CD4-positive, alpha-beta T cell treated with Interferon alpha-2 for 1 hour (primary cell): ENCODE measurements at places on chromosomes 2 and 18.

DNA sequence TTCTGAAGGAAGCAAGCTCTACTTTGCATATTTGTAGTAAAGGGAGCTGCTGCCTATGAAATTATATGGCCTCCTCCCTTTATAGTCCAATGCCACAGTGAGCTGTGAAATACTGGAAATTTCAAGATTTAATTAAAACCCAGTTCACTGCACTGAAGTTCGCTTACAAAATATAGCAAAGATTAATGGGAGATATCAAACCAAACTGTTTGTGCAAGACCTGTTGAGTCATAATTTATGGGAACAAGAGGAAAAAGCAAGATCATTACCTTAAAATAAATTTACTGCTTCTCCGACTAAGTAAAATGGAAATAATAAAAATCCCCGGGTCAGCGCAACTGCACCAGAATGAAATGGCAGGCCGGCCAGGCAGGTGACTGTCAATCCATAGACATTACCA, 215.5 kb upstream of the RAB6C start:
- no peak for DNase-seq

DNA sequence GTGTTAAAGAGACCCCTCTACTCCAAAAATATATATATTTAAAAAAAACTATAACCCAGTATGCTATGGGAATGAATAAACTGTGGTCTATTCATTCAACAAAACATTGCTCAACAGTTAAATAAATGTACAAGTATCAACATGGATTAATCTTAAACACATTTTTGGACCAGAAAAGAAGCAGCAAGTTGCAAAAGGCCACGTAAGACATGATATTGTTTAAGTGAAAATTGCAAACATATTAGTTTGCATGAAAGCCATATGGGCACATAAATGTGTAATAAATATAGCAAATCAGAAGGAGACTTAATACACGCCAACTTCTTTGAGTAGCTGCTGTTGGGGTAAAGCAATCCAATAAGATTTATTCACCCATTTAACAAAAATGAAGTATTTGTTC, 321.5 kb downstream of the FBXO15 start:
- no peak for DNase-seq

GRCh38 chr2:152036611-152037469, 62.0 kb downstream of the CACNB4 start:
- peak; percentile 46 for DNase-seq

GRCh38 chr2:28313220-28313784, 79.4 kb upstream of the FOSL2 start:
- DNase-seq = no peak

GRCh38 chr2:206494061-206494460, 50.7 kb downstream of the ADAM23 start:
- no peak for DNase-seq

- DNase-seq = no peak
These were observed 988.2 kb upstream of the CDH2 start for GRCh38 chr18:29164993-29165599.

DNA sequence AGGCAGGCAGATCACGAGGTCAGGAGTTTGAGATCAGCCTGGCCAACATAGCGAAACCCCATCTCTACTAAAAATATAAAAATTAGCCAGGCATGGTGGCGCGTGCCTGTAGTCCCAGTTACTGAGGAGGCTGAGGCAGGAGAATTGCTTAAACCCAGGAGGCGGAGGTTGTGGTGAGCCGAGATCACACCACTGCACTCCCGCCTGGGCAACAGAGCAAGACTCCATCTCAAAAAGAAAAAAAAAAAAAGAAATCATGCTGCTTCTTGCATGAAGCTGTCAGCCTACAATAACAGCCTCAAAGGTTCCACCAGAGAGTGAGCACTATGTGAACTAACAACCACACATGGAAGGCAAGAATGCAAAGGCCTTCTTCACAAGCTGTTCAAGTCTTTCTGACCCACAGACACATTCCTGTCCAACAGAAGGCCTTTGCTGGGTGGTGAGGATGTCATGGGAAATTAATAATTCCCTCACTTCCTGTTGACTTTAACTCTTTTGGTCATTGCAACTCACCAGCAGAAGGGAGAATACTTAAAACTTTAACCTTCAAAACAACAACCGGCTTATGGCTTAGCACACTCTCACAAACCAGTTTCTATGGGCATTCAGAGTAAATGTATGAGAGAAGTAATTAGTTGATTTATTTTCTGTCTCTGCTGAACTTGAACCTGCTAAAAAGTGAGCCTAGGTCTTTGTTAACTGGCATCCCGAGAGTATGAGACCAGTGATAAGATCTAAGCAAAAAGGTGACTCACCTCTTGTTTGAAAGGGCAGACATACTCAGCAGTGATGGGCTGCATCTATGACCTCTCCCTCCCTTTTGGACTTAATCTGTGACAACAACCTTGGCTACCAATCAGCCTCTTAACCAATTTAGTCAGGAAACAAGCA, 11.8 kb downstream of the PLEKHM3 start:
- DNase-seq = no peak

DNA sequence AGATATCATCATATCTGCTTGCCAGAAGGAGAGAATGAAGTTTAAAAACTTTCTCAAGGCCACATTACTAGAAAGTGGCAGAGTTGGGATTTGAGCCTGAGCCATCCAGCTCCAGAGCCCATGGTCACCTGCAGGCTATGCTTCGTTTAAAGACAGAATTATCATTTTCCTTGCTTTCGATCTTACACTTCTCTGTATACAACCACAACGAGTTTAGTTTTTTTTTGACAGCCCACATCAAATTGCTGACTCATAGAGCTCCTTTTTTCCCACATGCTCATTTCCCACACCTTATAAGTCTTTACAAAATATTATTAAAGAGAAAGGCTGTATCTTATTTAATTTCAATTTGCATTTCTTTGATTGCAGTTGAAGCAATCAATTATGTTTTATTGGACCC, 6.5 kb downstream of the PLEK start:
- DNase-seq = no peak

- no peak for DNase-seq
These were observed 274.0 kb downstream of the RNF152 start for GRCh38 chr18:61618816-61619215.

DNA sequence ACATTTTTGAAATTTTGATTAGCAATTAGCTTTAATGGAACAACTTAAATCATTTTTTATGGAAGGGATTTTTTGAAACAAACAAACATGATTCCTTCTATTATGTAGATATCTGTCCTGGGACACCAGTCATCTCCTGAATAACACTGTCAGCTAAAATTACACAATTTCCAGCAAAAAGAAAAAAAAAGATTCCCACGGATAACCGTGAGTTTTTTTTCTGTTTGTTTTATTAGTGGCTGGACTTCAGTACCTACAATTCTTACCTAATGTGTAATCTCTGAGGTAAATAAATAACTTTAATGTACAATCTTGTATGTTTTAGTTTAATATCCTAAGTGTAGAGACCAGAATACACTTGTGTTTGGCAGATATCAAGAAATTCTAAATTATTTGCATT, 126.6 kb upstream of the KYNU start:
- no peak for DNase-seq

- no peak for DNase-seq
These were observed 359.9 kb downstream of the ARHGAP15 start for GRCh38 chr2:143489145-143489544.

DNA sequence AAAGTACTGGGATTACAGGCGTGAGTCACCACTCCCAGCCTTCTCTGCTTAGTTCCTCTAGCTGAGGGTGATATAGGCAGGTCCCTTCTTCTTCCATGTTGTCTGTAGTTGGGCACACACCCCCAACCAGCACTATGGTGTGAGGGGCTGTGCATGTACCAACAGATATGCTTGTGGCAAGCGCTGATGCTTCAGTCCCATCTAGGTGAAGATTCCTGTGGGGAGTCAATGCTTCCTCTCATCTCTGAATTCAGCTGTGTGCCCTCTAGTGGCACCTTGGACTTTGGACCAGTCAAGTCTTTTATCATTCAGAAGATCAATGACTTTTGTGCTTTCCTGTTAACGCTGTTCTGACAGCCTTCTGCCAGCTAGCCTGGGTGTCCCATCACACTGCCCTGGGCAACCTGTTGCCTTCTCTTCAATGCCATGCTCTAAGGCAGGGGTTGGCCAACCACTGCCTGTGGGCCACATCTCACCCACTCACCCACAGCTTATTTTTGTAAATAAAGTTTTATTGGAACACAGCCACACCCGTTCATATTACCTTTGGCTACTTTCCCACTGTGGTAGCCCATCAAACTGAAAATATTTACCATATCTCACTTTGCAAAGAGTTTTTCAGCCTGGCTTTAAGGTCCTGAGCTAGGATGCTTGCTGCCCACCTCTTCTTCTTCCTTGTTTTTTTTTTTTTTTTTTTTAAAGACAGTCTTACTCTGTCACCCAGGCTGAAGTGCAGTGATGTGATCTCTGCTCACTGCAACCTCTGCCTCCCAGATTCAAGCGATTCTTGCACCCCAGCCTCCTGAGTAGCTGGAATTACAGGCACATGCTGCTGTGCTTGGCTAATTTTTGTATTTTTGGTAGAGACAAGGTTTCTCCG, 51.0 kb downstream of the NPAS2 start:
- no peak for DNase-seq

GRCh38 chr2:232523682-232524597, 2.0 kb upstream of the CHRND start:
- no peak for DNase-seq

GRCh38 chr2:120778244-120778643, 42.6 kb downstream of the GLI2 start:
- no peak for DNase-seq

GRCh38 chr2:23009545-23010149, 375.3 kb upstream of the KLHL29 start:
- DNase-seq = no peak

DNA sequence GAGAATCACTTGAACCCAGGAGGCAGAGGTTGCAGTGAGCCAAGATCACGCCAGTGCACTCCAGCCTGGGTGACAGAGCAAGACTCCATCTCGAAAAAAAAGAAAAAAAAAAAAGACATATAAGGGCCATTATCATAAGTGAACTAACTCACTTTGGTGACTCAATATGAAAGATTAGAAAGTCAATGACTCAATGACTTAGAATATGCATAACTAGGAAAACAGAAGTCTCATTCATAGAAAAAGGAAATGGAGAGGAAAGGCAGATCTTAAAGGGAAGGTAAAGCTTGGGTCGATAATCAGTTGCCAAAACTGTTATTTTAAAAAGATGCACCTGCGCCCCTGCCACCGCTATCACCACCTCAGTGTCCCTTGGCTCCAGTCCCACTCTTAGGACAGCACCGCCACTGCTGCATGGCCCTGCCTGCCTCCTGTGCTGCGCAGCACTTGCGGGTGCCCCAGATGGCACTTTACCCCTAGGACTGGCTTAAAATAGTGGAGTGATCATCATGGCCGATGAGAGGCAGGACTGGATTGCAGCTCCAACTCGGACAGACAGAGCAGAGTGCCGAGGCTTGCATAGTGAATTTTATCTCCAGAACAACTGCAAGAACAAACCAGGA, 54.7 kb downstream of the INO80D start:
- DNase-seq = no peak

DNA sequence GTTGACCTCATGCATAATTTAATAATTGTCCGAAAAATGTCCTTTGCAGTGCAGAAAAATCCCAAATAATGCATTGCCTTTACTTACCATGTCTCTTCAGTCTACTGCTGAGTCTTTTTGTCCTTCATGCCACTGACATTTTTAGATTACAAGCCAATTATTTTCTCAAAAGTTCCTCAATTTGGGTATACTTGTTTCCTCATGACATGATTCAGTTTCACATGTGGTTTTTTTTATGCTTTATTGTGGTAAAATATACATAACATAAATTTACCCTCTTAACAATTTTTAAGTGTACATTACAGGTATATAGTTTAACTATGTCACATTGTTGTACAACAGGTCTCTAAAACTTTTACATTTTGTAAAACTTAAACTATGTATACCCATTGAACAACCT, 81.0 kb downstream of the EPC2 start:
- no peak for DNase-seq

GRCh38 chr2:195543902-195544894, 112.8 kb upstream of the SLC39A10 start:
- DNase-seq = no peak

DNA sequence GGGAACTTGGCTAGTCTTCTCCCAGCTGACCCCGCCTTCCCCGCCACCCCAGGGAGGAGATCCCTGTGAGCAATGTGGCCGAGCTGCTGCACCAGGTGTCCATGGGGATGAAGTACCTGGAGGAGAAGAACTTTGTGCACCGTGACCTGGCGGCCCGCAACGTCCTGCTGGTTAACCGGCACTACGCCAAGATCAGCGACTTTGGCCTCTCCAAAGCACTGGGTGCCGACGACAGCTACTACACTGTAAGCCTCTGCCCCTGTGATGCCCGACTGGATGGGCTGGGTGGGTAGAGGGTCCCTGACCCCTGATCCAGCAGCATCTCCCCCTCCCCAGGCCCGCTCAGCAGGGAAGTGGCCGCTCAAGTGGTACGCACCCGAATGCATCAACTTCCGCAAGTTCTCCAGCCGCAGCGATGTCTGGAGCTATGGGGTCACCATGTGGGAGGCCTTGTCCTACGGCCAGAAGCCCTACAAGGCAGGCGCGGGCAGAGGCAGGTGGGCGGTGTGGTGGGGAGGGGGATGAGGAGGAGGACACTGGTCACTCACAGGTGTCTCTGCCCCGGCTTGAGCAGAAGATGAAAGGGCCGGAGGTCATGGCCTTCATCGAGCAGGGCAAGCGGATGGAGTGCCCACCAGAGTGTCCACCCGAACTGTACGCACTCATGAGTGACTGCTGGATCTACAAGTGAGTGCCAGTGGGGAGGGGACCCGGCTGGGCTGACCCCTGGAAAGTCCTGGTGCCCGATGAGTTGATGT, 24.2 kb downstream of the ZAP70 start:
- DNase-seq = no peak

DNA sequence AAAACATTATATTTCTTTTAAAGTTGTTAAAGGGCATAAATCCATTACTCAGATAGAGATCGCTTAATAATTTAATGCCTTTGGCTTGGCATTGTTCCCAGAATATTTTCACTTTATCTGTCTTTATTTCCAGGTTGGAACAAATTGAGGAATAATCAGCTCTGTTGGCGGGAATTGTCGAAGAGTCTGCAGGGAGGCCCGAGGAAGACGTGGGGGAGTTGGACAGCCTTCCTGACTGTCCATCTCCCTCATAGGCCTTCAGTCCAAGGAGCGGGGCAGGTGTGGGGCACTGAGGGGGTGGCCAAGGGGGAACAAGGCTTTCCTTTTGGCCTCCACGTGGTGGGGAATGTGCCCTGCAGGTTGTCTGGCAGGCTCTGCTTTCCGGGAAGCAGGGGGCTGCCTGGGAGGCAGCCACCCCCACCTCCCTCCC, 179.6 kb downstream of the ZBTB7C start:
- no peak for DNase-seq

DNA sequence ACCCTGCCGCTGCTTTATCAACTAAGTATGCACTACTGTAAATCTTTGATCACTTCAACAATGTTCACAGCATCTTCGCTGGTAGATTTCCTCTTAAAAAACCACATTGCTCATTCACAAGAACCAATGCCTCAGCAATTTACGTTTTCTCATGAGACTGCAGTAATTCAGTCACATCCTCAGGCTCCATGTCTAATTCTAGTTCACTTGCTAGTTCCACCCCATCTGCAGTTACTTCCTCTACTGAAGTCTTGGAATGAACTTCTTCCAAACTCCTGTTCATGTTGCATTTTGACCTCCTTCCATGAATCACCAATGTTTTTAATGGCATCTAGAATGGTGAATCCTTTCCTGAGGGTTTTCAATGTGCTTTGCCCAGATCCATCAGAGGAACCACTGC, 35.8 kb downstream of the PRELID3A start:
- no peak for DNase-seq
